ENCODE measurements at places on chromosomes 12 and 14. TPM values are rescaled to one million over a fixed set of nuclear protein-coding genes. Genes with fewer than 3 reads are reported as not detected.

The RNF41 gene
- total RNA-seq: 69.2 TPM

The SAMD4A gene
- total RNA-seq: 48.6 TPM

The EIF2S1 gene
- total RNA-seq: 34.8 TPM

The C12orf54 gene
- total RNA-seq: not detected

DNA sequence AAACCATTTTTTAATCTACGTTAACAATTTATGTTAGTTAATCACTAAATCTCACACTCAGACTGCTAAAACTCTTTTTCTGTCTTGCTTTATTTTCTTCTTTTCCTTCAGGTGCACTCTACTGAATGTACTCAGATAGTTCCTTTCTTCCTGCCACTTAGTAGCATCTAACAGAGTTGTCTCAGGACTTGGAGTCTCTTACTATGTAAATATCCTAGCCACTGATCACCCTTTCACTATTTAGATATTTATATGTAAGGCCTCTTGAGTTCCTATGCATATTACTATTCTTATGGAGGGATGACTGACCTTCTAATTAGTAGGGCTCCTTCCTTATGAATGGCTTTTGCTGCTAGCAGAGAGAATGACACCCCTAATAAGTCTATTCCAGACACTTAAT lies 586.3 kb downstream of the RERGL start:
- H3K4me3 ChIP-seq: no peak overlapping the region
- no peaks in the 10 kb centered on the region for H3K36me3 ChIP-seq
- H3K27ac ChIP-seq: no peak overlapping the region
- no peaks in the 10 kb centered on the region for H3K4me1 ChIP-seq
- no peaks in the 10 kb centered on the region for H3K27me3 ChIP-seq

- no peak overlapping the region for H3K4me3 ChIP-seq
- no peaks in the 10 kb centered on the region for H3K27me3 ChIP-seq
- H3K27ac ChIP-seq: no peak overlapping the region
- H3K36me3 ChIP-seq: no peaks in the 10 kb centered on the region
- no peaks in the 10 kb centered on the region for H3K4me1 ChIP-seq
These were observed 233.6 kb upstream of the RGS6 start for GRCh38 chr14:71698673-71699072.

GRCh38 chr12:94674835-94675234 lies 24.5 kb upstream of the TMCC3 start:
- no peaks in the 10 kb centered on the region for H3K27me3 ChIP-seq
- no peaks in the 10 kb centered on the region for H3K4me1 ChIP-seq
- H3K27ac ChIP-seq: peak overlapping the region; percentile 20
- no peaks in the 10 kb centered on the region for H3K36me3 ChIP-seq

- no peak overlapping the region for H3K4me3 ChIP-seq
- H3K4me1 ChIP-seq: no peaks in the 10 kb centered on the region
- DNase-seq: no peak
- H3K36me3 ChIP-seq: no peaks in the 10 kb centered on the region
These were observed 62.6 kb downstream of the DUSP16 start for GRCh38 chr12:12499909-12500604.

DNA sequence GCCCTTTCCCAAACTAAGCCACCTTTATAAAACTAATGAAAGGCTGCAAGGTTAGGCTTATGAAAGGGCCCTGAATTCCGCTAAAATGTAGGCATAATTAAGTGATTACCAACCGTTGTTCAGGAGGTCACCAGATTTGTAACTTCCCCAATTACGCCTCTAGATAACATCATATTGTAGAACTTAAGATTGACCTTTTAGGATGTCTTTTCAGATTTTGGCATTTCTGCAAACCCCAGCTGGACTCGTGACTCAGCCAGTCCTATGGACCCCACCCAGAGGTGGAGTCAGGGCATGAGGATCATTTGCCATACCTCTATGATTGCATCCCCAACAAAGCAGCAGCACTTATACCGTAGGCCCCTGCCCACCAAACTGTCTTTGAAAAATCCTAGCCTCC lies 3.7 kb upstream of the LPCAT3 start:
- no peak overlapping the region for H3K4me3 ChIP-seq
- H3K36me3 ChIP-seq: no peaks in the 10 kb centered on the region
- H3K27ac ChIP-seq: no peak overlapping the region
- no peak for DNase-seq
- no peaks in the 10 kb centered on the region for H3K4me1 ChIP-seq

DNA sequence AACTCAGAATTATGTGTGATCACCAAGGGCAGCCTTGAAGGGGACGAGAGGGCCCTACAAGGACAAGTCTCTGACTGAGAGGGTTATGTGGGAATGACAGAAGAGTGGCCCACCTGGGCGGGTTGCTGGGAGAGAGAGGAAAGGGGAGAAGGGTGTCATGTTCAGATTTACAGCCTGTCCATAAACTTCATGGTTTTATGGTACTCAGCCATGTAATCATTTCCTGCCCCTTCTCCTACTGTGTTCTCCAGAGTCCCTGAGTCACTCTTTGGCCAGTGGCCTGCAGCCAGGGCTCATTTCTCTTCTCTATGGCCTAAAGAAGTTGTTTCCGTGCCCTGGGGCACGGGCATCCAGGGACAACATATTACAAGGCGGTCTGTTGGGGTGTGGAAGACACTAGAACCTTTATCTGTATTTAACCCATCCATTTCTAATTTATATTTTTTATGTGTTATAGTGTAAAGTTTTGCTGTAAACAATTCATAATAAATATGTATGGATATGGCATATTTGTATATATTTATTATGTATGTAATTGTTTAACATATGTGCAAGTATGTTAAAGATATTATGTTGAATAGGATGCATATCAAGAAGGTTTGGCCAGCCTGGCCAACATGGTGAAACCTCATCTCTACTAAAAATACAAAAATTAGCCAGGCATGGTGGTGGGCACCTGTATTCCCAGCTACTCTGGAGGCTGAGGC lies 26.9 kb downstream of the DDX47 start:
- H3K36me3 ChIP-seq: no peaks in the 10 kb centered on the region
- no peak for DNase-seq
- H3K27me3 ChIP-seq: no peaks in the 10 kb centered on the region
- H3K27ac ChIP-seq: no peak overlapping the region
- H3K4me1 ChIP-seq: no peaks in the 10 kb centered on the region

- H3K27ac ChIP-seq: no peak overlapping the region
- H3K27me3 ChIP-seq: no peaks in the 10 kb centered on the region
- H3K4me3 ChIP-seq: no peak overlapping the region
These were observed 39.3 kb downstream of the DLK1 start for GRCh38 chr14:100765991-100766390.

DNA sequence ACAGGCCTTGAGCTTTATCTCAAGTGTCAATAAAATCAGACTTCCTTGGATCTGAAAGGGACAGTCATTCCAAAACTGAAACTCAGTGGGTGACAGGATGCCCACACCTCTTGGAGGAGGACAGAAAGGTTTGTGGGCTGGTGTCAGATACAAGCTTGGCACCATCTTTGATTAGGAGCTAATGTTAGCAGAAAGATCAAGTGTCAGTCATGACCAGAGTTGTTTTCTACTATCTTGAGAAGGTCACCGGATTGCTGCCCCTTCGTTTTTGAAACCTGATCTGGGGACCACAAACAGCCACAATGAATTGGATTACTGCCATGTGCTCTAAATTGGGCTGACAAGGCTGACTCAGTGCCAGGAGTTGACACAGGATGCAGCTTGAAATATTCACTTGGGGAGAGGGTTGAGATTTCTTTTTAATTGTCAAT lies 88.3 kb downstream of the OTOGL start:
- H3K27me3 ChIP-seq: no peaks in the 10 kb centered on the region
- no peaks in the 10 kb centered on the region for H3K36me3 ChIP-seq
- no peak overlapping the region for H3K4me3 ChIP-seq
- no peaks in the 10 kb centered on the region for H3K4me1 ChIP-seq

Data from tibial nerve (tissue), 4 donors.